Thoracic aorta (tissue), 2 donors: ENCODE measurements at places on chromosomes 3 and 15. TPM values are rescaled to one million over a fixed set of nuclear protein-coding genes. Genes with fewer than 3 reads are reported as not detected.
A peak's percentile ranks its signal among the peaks of the same experiment; 100 is the strongest.

The KCNMB3 gene
- 7.7 TPM for total RNA-seq

The HESX1 gene
- total RNA-seq = 1.7 TPM

The TRAT1 gene
- total RNA-seq = not detected

The HTR3C gene
- total RNA-seq = not detected

The LRRN1 gene
- total RNA-seq = 7.7 TPM

The CACNA2D3 gene
- 3.2 TPM for total RNA-seq

- H3K27ac ChIP-seq = no peak overlapping the region
- no peak for DNase-seq
- H3K4me3 ChIP-seq = no peak overlapping the region
- H3K36me3 ChIP-seq = no peaks in the 10 kb centered on the region
- no peaks in the 10 kb centered on the region for H3K27me3 ChIP-seq
- peaks cover 3% of the 10 kb centered on the region for H3K4me1 ChIP-seq
These were observed 35.2 kb downstream of the BDH1 start for GRCh38 chr3:197520311-197521276.

DNA sequence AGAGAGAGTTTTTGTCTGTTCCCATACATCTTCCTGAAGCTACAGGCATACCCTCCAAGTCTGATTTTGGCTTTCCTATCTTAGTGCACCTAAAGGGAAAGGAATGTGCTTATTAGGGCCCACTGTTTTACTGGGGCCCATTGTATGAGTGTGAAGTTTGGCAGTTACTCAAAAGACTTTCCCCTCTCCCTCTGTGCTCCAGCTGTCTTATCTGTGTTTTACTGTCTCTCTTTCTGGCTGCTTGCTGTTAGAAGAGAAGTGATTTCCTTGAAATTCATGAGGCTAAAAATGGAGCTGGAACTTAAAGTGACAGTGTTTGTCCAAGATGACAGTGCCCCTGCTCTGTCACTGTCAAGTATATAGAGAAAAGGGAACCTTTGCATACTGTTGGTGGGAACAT lies 436.2 kb downstream of the OCA2 start:
- H3K36me3 ChIP-seq = no peaks in the 10 kb centered on the region
- H3K27ac ChIP-seq = no peak overlapping the region
- H3K4me1 ChIP-seq = no peaks in the 10 kb centered on the region
- H3K27me3 ChIP-seq = no peaks in the 10 kb centered on the region
- H3K4me3 ChIP-seq = no peak overlapping the region
- DNase-seq = no peak

- H3K4me1 ChIP-seq = no peaks in the 10 kb centered on the region
- no peak for DNase-seq
- H3K36me3 ChIP-seq = no peaks in the 10 kb centered on the region
- no peak overlapping the region for H3K27ac ChIP-seq
- H3K4me3 ChIP-seq = no peak overlapping the region
These were observed 27.4 kb downstream of the FOXL2NB start for GRCh38 chr3:138974462-138974861.

DNA sequence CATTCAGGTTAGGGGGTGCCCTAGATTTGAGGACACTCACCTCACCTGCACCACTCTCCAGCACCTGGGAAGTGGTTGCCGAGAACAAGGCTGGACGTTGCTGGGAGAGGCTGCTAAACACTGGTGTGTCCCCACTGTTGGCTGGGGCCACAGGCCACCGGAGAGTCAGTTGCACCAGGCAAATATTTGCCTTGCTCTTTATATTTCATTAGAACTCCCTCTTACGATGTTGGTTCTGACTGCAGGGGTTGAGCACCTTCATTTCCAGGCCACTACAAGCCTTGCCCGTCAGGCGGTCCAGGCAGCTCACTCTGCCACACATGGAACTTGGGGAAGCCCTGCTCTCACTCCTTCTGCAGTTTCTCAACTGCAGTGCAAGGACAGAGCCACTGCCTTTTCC lies 30.7 kb downstream of the HCN4 start:
- no peaks in the 10 kb centered on the region for H3K27me3 ChIP-seq
- H3K36me3 ChIP-seq = no peaks in the 10 kb centered on the region
- no peak for DNase-seq
- no peak overlapping the region for H3K27ac ChIP-seq

- H3K27ac ChIP-seq = no peak overlapping the region
- DNase-seq = no peak
- no peaks in the 10 kb centered on the region for H3K36me3 ChIP-seq
These were observed 521.5 kb downstream of the RSL24D1 start for GRCh38 chr15:54675241-54675640.

DNA sequence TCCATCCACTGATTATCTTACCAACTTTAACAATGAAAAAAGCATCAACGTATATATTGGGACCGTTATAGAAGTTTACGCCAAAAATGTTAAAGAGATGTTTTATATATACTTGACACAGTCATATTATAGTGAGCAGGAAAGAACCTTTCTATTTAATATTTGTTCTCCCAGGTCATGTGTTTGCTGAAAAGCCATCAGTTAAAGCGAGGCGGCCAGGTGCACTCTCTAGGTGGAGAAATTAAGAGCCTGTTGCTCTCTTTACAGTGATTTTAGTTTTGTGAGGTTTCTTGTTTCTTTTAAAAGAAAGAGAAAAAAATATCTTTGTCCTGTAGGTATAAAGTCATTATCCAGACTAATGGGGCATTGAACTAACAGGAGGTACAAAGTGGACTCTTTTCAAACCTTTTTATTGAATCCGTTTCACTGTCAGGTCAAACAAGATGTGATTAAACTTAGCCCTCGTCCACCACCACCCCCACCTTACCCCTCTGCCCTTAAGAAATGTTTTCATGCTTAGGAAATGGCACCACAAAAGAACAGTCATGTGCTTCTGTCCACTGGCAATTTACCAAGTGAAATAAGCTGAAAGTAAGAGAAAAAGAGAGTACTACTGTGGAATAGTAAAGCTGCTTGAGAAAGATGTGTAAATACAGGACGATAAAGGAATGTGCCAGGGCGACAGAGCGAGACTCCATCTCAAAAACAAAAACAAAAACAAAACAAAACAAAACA lies 279.9 kb downstream of the PTPRG start:
- no peak for DNase-seq
- H3K27ac ChIP-seq = peak overlapping the region; percentile 49
- peaks cover 52% of the 10 kb centered on the region for H3K4me1 ChIP-seq
- H3K36me3 ChIP-seq = no peaks in the 10 kb centered on the region

GRCh38 chr3:181425074-181425473 lies 286.7 kb upstream of the SOX2 start:
- H3K36me3 ChIP-seq = no peaks in the 10 kb centered on the region
- no peak overlapping the region for H3K4me3 ChIP-seq
- DNase-seq = no peak
- no peaks in the 10 kb centered on the region for H3K4me1 ChIP-seq

- H3K4me1 ChIP-seq = no peaks in the 10 kb centered on the region
- no peaks in the 10 kb centered on the region for H3K27me3 ChIP-seq
- no peak overlapping the region for H3K27ac ChIP-seq
- no peak for DNase-seq
- no peaks in the 10 kb centered on the region for H3K36me3 ChIP-seq
These were observed 224.3 kb upstream of the SOX2 start for GRCh38 chr3:181487236-181487978.

DNA sequence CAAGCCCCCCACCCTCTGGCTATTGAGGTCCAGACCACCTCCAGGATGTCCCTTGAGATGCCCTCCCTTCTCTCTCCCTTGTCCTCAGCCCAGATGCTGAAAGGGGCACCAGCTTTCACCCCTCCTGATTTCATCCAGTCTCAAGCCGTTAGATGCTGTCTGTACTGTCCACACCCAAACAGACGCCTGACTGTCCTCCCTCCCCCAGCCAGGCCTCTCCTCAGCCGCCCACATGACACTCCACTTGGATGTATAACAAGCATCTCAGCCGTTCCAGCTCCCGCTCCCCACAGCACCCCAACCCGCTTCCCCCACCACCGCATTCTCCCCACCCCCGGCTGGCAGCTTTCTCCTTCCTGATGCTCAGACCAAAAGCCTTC lies 25.0 kb upstream of the CYP11A1 start:
- H3K27me3 ChIP-seq = no peaks in the 10 kb centered on the region
- H3K27ac ChIP-seq = no peak overlapping the region
- no peak for DNase-seq
- no peak overlapping the region for H3K4me3 ChIP-seq

GRCh38 chr3:73004316-73004715 lies 7.7 kb downstream of the PPP4R2 start:
- no peak overlapping the region for H3K4me3 ChIP-seq
- H3K27me3 ChIP-seq = no peaks in the 10 kb centered on the region
- H3K4me1 ChIP-seq = peaks cover 75% of the 10 kb centered on the region
- H3K36me3 ChIP-seq = peaks cover 3% of the 10 kb centered on the region
- no peak for DNase-seq

DNA sequence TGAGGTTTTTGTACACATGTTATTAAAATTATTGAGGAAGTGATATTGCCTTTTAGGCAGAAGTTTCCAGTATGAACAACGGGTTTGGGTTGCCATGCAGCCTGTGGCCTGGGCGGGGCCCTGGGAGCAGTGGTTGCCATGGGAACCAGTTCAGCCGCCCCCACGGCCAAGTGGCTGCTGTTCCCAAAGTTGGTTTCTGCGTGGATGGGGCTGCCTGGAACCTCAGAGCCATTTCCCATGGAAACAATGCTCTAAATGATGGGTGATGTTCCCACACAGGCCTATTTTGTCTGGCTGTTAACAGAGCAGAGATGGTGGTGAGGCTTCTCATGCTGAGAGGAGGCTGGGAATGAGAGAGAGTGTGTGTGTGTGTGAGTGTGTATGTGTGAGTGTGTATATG lies 19.5 kb downstream of the MRAS start:
- H3K4me1 ChIP-seq = peaks cover 60% of the 10 kb centered on the region
- peak; percentile 34 for DNase-seq
- no peak overlapping the region for H3K4me3 ChIP-seq
- no peak overlapping the region for H3K27ac ChIP-seq
- no peaks in the 10 kb centered on the region for H3K36me3 ChIP-seq
- H3K27me3 ChIP-seq = no peaks in the 10 kb centered on the region

DNA sequence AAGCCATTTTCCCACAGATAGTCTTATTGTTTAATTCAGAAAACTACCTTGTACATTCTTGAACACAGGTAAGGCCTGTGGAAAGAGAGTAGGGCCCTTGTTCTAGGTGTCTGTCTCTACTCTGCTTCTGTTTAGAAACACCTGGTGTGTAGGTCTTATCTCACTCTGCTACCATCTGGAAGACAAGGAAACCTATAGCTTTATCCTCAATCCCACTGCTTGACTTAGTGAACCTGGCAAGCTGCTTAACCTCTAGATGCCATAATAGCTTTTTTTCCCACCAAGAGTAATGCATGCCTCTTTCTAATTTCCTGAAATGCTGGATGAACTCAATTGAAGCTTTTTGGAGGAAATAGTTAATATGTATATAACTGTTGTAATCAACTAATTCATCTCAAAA lies 82.6 kb upstream of the RAP2B start:
- H3K27ac ChIP-seq = no peak overlapping the region
- DNase-seq = no peak
- no peaks in the 10 kb centered on the region for H3K4me1 ChIP-seq

- peak overlapping the region; percentile 83 for H3K27ac ChIP-seq
- no peak for DNase-seq
- peaks cover 8% of the 10 kb centered on the region for H3K4me1 ChIP-seq
- no peaks in the 10 kb centered on the region for H3K36me3 ChIP-seq
- H3K4me3 ChIP-seq = peak overlapping the region; percentile 86
- no peaks in the 10 kb centered on the region for H3K27me3 ChIP-seq
These were observed 524 bp downstream of the IGF1R start for GRCh38 chr15:98648654-98649471.

DNA sequence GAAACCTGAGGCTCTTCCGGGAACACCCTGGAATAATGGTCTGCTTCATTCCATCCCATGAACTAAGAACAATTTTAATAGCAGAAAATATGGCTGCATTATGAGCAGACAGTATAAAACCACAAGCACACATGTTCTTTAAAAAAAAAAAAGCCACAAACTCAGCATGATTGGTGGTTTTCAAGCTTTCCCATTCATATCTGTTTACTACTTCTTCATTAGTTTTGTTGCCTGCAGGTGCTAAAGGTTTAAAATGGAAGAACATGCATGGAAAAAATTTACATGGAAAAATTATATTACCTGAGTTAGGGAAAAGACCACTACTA lies 137.9 kb upstream of the HES1 start:
- H3K4me1 ChIP-seq = peaks cover 40% of the 10 kb centered on the region
- no peaks in the 10 kb centered on the region for H3K36me3 ChIP-seq
- H3K27me3 ChIP-seq = no peaks in the 10 kb centered on the region
- H3K27ac ChIP-seq = no peak overlapping the region

DNA sequence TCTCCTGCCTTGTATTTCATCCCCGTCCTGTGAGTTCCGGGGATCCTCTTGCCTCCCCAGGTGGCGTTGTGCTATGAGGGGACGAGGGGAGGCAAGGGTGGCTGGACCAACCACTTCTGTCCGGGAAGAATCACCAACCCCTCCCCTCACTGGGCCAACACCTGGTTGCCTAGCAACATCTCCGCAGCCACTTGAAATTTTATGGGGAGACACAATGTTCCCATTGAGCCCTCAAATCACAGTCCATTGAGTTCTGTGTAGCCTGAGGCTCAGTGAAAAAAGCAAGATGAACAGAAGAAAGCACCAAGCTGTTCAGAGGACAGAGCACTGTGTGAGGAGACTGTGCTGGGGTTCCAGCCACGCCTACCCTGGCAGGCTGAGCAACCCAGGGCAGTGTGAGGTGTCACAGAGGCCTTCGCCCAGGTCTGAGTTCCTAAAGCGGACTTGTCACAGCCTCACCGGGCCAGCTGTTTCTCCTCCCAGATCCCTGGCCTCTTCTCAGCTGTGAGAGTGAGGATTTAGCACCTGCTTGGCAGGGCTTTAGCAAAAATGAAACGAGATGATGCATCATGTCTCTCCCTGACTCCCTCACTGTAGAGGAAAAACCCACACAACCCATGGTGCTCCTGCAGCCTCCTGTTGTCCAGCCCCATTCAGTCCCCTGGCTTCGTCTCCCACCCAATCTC lies 76.8 kb downstream of the ATP2B2 start:
- no peaks in the 10 kb centered on the region for H3K4me1 ChIP-seq
- no peak overlapping the region for H3K4me3 ChIP-seq
- H3K27ac ChIP-seq = no peak overlapping the region
- no peaks in the 10 kb centered on the region for H3K27me3 ChIP-seq

GRCh38 chr3:2526926-2527325 lies 428.3 kb downstream of the CNTN4 start:
- no peak overlapping the region for H3K4me3 ChIP-seq
- DNase-seq = no peak
- H3K36me3 ChIP-seq = no peaks in the 10 kb centered on the region
- no peak overlapping the region for H3K27ac ChIP-seq

DNA sequence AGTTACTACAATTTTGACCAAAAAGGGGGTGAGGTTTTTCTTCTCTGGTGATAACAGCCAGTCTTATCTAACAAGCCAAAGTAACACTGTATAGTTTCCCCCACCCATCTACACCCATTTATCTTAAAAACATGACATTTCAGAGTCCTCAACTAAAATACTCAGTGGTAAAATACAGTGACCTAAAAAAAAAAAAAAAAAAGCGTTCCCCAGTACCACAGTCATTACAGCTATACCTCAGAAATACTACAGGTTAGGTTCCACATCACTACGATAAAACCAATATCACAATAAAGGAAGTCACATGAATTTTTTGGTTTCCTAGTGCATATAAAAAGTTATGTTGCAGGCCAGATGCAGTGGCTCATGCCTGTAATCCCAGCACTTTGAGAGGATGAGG lies 13.8 kb downstream of the DENND4A start:
- H3K4me3 ChIP-seq = no peak overlapping the region
- H3K27me3 ChIP-seq = no peaks in the 10 kb centered on the region
- DNase-seq = no peak
- H3K27ac ChIP-seq = no peak overlapping the region
- no peaks in the 10 kb centered on the region for H3K4me1 ChIP-seq
